ENCODE measurements at places on chromosomes 7 and 10. TPM values are rescaled to one million over a fixed set of nuclear protein-coding genes. Genes with fewer than 3 reads are reported as not detected.

Gene MEOX2
- total RNA-seq: not detected

Gene CRYGN
- total RNA-seq: 0.91 TPM

Gene GTPBP4
- total RNA-seq: 58.6 TPM

Gene CTBP2
- total RNA-seq: 0.94 TPM

Gene CEP55
- 45.9 TPM for total RNA-seq

Gene VAX1
- total RNA-seq: not detected

Gene FAM25G
- total RNA-seq: not detected

Gene FAM25C
- total RNA-seq: not detected

Gene IGF2BP3
- total RNA-seq: 0.37 TPM

All from activated naive CD8-positive, alpha-beta T cell treated with anti-CD3 and anti-CD28 coated beads, Interleukin-2, amount 10 ng/mL, durations not matched to agents 7 days and 5 days (primary cell).